ENCODE measurements at places on chromosomes 2 and 18.

GRCh38 chr2:20291846-20292408 is 58.7 kb downstream of the PUM2 start:
- no peak for DNase-seq

DNA sequence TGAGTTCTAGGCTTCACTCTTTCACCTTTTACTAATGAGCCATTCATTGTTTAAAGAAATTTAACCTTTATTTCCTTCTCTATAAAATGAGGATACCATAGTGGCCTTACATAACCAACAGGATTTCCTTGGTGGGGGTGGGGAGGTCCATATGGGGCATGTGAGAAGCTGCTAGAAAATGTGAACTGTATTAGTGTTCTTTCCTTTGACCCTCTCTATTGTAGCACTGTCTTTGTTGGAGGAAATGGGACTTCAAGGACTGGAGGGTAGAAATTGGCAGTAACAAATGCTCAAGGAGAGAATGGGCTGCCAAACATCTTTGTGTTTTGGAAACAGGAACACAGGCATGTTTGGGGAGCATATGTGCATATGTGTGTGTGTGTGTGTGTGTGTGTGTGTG is 468.7 kb upstream of the ZEB2 start:
- no peak for DNase-seq

DNA sequence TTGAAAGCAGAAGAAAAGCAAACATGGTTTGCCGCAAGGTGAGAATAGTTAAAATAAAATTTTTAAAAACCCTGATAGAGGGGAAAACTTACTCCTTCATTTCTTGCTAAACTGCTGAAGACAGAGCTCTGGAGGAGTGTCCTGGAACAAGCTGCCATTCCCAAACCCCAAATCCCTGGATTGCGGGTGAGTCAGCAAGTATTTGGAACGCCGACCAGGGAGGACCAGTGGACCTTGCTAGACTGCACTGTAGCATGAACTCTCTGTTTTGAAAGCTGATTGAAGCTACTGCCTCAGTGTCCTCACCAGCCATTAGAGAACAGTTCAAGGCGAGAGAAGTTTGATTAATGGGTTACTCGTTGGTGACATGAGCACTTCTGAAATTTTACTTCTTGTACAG is 99.4 kb upstream of the RASGRP3 start:
- DNase-seq, result no peak

- DNase-seq, result no peak
Observed at GRCh38 chr2:160245614-160246155, 45.6 kb upstream of the ITGB6 start.

Data from stimulated activated CD4-positive, alpha-beta T cell treated with anti-CD3 and anti-CD28 coated beads, Interleukin-4, amount 100 ng/mL, for 1 hour (primary cell).